Activated effector memory CD4-positive, alpha-beta T cell treated with Interleukin-2 at 50 U/mL for 16 hours (primary cell): ENCODE measurements at places on chromosomes 5 and 9.

- no peak for DNase-seq
These were observed 7.6 kb downstream of the TTC39B start for GRCh38 chr9:15299374-15299939.

DNA sequence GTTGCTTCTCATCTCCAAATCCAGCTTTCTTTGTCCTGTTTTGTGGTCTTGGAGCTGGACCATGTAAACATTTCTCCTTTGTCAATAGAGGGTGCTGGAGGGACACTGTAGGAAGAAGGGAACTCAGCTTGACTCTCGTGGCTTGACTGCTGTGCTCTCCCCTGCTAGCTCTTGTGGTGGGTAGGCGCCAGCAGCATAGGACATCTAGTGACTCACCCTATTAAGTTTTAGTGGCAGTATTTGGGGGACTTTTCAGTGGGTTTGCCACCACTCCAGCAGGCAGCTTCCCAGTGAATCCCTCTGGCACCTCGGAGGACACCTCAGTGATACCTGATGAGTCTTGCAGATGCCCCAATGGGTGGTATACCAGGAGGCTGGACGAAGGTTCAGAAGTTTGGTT, 97.8 kb downstream of the TSSK1B start:
- no peak for DNase-seq

DNA sequence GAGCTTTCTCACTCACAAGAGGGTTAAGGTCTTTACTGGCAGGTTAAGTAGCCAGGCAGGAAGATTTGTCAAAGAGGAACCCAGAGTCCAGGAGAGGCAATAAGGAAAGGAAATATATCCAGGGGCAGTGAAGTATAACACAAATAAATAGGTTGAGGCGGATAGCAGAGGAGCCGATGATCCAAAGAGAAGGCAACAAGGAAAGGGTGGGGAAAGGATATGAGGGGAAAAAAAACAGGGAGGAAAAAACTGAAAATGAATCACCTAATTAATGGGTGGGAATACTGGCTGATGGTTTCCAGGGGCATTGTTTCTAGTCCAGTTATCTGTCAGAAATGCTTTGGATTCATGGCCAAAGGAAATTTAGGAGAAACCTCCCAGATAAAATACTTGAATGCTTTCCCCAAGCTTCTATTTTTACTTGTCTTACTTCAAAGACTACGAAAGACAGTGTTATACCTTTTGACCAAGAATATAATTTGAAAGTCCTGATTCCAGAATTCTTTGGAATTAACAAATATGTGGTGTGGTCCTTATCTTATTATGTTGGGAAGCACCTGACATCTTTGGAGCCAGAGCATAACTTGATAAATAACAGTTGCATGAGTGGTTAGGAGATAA, 146.5 kb downstream of the AOPEP start:
- no peak for DNase-seq

DNA sequence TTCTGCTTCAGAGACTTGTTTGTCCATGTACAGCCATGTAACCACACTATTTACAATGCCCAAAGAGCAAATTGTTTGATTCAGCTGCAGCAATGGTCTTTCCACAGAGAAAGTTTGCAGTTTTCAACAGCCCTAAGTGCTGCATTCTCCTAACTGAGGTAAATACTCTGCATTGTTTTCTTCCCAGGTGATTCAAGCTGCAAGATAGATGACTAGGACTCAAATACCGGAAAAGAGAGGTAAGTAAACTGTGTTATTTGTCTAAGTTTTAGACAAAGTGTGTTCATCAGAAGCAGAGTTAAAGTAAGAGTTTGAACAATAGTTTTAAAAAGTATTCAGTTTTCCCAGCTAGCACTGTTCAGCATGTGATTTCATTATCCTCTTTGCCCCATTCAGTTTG, 1046.7 kb upstream of the C9orf72 start:
- DNase-seq = no peak

DNA sequence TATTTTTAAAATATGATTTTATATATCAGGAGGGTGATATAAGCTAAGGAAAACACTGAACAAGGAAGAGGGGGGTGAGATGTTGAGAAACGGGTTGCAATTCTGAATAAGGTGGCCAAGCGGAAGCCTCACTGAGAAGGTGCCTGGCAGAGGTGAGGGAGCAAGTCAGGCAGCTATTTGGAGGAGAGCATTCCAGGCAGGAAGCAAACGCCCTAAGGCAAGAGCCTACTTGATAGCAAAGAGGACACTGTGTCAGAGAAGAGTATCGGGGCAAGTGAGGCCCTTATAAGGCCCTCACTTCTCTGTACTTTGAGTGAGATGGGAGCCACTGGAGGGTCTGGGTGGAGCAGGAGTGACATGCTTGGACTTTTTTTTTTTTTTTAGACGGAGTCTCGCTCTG, 8.0 kb upstream of the CTNNA1 start:
- DNase-seq = no peak

DNA sequence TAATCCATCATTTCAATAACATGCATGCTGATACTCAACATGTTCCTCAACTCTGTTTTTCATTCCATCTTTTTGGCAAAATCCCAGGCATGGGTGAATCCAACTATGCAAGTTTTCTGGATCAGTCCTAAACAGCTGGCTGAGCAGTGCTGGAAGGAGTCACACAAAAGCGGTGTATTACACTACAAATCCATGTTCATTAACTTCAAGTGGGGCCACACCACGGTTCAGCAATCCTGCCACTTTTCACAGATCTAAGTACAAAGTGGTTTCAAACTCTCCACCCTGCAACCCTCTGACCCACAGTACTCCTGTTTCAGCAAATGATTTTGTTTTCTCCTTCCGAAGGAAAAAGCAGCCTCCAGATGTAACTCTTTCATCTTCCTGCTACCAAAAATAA, 222.5 kb downstream of the EPB41L4A start:
- no peak for DNase-seq

DNA sequence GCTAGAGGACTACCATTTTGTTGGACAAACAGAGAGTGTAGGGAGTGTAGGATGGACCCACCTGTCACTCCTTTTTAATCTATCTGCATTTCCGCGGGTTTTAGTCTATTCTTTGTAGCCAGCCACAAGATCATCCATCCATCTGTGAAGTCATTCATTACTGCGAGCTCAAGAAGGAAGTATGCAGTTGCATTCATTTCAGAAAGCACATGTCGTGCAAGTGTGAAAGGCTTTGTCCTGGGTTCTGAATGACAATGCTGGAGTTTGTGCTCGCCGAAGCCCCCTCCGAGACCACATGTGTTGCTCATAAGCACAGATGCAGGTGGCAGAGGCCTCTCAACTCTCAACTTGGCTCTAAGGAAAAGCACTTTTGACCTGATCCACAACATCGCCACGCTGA, 70.3 kb upstream of the BASP1 start:
- no peak for DNase-seq

- DNase-seq = no peak
These were observed 53.2 kb downstream of the MRPS27 start for GRCh38 chr5:72266862-72267261.

GRCh38 chr9:114366334-114367128, 21.3 kb downstream of the AKNA start:
- DNase-seq = no peak

DNA sequence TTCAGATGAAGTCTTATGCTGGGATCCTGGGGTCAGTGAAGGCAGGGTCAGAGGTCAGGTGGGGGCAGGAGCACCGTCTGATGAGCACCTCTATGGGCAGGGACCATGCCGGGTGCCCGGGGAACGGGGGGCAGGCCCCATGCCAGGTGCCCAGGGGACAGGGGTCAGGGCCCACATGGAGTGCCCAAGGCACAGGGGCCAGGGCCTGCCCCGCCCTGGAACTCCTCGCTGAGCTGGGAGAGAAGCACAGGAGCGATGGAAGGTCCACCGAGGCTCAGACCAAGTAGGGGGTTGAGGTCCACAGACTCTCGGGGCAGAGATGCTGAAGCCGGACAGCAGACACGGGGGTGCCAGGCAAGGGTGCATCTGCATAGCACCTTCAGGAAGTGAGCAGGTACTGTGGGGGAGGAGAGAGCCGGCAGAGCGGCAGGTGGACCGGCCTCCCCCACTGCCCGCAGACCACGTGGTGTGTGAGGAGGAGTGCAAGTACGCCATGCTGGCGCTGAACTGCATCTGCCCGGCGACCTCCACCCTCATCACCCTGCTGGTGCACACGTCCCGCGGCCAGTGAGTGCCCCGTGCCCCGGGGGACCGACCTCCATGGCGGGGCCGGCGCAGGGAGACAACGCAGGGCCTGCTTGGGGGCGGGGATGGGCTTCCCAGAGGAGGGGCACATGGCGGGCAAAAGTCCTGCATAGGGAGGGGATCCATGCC, 67.7 kb downstream of the KCNT1 start:
- DNase-seq = no peak

- peak; percentile 24 for DNase-seq
These were observed 2.6 kb upstream of the RFX3 start for GRCh38 chr9:3528451-3528850.

DNA sequence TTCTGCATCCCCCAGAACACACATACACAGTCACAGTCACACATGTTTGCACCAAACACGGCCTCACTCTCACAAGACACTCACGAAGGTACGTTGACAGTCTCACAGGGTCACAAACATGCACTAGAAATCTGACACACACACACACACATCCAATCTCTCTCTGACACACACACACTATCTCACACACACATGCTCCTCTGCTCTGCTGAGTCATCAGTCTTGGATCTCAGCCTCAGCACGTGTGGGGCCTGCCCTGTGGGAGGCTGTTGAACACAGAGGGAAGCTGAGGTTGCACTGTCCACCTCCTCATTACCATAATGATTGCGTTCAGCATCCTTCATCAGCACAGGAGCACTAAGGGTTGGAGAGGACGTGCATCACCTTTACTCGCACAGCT, 188.8 kb downstream of the MTRR start:
- DNase-seq = no peak

DNA sequence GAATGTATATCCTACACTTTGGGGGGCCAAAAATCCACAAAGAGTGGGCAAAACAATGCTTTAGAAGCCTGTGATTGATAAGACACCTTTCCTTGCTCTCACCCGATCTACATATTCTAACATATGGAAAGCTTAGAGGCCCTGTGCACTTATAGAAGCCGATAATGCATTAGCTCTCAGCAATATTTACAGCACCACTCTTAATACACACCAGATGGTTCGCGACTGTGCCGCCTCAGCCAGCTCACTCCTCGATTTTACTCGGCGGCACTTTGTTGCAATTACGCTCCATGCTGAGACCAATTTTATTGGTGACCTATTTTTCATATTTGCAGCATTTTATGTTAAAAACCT, 18.8 kb downstream of the NR2F1 start:
- no peak for DNase-seq

DNA sequence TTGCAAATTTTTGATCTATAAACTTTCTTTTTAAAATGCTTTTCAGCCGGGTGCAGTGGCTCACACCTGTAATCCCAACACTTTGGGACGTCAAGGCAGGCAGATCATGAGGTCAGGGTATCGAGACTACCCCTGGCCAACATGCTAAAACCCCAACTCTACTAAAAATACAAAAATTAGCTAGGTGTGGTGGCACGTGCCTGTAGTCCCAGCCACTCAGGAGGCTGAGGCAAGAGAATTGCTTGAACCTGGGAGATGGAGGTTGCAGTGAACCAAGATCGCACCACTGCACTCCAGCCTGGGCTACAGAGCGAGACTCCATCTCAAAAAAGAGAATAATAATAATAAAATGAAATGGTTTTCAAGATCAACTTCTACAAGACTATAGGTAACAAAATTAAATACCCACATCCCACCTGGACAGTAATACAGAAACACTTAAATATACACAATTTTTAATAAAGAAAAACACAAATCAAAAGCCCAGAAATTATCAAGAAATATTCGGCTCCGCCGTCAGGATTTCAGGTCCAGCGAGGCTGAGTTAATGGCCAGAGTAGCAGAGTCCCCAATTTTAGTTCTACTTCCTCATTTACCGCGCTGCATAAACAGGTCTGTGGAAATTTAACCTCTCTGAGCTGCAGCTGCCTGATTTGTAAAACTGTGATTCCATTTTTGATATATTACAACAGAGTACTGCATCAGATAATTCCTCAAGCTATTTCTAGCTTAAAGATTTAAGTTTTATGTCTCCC, 4.0 kb downstream of the TUT7 start:
- DNase-seq = no peak

GRCh38 chr5:53087621-53088121, 21.9 kb downstream of the MOCS2 start:
- no peak for DNase-seq

GRCh38 chr5:139566611-139567010, 5.5 kb downstream of the UBE2D2 start:
- no peak for DNase-seq

DNA sequence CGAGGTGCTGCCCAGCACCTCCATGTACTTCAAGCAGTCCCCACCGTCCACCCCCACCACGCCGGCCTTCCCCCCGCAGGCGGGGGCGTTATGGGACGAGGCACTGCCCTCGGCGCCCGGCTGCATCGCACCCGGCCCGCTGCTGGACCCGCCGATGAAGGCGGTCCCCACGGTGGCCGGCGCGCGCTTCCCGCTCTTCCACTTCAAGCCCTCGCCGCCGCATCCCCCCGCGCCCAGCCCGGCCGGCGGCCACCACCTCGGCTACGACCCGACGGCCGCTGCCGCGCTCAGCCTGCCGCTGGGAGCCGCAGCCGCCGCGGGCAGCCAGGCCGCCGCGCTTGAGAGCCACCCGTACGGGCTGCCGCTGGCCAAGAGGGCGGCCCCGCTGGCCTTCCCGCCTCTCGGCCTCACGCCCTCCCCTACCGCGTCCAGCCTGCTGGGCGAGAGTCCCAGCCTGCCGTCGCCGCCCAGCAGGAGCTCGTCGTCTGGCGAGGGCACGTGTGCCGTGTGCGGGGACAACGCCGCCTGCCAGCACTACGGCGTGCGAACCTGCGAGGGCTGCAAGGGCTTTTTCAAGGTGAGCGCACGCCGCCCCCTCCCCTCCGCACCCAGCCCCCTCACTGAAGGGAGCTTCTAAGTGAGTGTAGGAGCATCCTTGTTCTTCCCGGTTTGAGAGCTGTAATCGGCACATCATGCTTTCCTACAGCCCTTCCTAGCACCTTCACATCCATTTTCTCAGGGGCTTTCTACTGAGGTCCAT, 6.9 kb downstream of the NR4A3 start:
- no peak for DNase-seq

DNA sequence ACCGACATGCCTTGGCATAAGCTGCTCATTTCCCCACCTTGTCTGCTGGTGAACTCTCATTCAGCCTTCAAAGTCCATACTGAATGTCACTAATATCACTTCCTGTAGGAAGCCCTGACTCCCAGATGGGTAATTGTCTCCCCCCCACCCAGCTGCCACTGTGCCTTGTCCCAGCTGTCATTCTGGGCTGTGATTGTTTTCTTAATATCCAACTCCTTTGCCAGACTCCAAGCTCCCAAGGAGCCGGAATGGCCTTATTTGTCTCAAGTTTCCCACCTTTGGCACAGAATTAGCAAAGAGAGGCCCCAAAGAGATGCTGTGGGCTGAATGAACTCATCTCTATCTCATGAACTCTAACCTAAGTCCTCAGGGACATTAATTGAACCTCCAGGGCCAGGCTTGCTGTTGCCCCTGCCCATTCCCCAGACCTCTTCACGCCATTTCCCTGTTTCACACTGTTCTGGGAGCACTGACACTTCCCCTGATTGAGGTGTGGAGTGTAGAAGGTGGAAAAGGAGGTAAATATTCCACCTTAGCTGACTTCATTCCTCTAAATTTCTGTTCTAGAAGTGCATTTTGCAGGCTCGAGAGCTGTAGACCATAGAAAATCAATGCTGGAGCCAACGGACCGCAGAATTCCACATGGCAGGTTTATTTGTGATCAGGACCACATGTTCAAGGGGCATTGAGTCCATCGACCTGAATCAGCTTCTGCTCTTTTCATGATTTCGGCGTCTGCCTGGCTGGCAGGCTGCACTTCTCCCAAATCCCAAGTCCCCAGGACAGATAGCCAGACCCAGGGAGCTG, 4.9 kb upstream of the SH3PXD2B start:
- no peak for DNase-seq
